ENCODE measurements at places on chromosomes 13 and 19.

DNA sequence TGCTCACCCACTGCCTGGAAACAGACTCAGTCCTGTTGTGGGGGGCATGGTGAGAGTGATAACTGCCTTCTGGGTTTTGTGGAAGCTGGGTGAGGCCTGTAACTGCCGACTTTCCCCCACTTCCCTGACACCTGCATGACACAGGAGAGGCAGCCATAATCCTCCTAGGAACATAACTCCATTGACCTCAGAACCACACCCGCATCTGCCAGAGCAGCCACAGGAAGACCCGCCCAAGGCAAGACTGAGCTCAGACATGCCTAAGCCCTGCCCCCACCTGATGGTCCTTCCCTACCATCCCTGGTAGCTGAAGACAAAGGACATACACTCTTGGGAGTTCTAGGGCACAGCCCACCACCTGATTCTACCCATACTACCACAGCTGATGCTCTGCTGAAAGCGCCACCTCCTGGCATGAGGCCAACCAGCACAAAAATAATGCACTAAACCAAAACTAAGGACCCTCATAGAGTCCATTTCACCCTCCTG, 326.7 kb downstream of the RBM26 start:
- DNase-seq: peak; percentile 5

DNA sequence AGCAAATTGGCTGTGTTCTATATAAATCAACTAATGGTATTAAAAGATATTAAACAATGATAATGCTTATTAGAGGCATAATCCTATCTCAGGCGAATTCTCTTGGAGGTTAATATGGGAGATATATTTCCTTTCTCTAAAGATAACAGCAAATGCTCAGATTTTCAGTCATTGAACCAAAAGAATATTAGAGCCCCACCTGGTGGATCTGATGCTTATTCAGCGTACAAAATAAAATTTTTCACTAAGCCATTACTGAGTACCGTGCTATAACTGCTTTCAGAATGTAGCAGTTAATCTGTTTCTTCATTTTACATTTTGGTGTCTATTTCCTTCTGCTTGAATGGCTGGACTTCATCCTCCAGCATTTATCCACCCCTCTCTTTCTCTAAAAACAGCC, 143.3 kb upstream of the IPO5 start:
- peak; percentile 21 for DNase-seq

- DNase-seq: no peak
Observed at GRCh38 chr13:32986552-32986951, 29.7 kb upstream of the KL start.

DNA sequence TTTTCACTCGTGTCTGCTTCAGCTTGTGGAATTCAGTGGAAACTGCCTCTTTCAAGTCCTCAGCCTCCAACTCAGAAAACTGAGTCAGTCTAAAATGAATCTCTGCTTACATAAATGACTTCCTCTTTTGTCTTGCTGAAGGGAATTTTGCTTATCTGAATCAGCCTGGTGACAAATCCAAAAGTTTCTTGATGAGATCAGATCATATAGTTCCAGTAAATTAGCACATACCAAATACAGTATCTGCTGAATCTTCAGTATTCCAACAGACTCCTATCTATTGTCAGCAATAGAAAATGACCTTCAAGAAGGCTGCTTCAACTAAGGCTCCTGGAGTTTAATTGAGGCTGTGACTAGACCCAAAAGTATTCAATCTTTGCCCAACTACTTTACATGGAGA, 290.0 kb downstream of the MZT1 start:
- no peak for DNase-seq

DNA sequence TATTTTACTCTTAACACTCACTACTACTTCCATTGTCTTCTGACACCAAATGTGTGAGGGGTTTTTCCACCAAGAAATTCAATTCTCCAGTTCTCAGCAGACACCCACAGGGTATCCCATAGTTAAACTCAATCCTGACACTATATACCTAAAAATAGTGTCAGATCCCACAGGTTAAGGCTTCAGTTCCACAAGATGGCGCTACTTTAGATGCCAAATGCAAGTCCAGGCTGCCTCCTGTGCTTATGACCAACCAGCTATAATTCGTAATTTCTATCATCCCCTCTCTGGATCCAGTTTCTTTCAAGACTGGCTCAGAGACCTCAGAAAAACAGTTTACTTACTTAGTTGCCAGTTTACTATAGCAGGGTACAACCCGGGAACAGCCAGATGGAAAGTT, 1146.2 kb upstream of the SPRY2 start:
- no peak for DNase-seq

- peak; percentile 52 for DNase-seq
Observed at GRCh38 chr13:70568571-70568970, 460.3 kb upstream of the KLHL1 start.

GRCh38 chr13:74036373-74036772, 97.8 kb downstream of the KLF12 start:
- DNase-seq: no peak

DNA sequence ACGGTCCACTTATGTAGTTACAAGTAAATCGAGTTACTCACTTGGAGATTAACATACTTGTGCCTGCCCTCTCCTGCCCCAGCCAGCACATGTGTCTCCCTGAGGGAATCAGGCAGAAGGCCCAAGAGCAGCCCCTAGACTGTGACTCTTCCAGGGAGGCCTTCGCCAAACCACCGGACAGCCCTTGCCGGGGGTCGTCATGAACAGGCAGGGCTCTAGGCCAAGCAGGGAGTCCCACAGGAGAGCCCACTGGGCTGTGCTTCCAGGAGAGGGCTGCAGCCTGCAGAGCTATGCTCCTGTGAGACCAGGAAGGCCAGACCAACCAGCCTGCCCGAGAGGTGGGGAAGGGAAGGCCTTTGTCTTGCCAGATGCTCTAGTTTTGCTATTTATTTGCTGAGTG, 283.3 kb downstream of the FOXO1 start:
- no peak for DNase-seq

- DNase-seq: no peak
Observed at GRCh38 chr13:103063376-103063775, 2.8 kb downstream of the SLC10A2 start.

- DNase-seq: no peak
Observed at GRCh38 chr19:9130965-9131364, 4.2 kb upstream of the OR7G3 start.

GRCh38 chr13:33582121-33582520, 235.8 kb upstream of the RFC3 start:
- DNase-seq: no peak

- no peak for DNase-seq
Observed at GRCh38 chr13:79812070-79812850, 331.3 kb downstream of the NDFIP2 start.

DNA sequence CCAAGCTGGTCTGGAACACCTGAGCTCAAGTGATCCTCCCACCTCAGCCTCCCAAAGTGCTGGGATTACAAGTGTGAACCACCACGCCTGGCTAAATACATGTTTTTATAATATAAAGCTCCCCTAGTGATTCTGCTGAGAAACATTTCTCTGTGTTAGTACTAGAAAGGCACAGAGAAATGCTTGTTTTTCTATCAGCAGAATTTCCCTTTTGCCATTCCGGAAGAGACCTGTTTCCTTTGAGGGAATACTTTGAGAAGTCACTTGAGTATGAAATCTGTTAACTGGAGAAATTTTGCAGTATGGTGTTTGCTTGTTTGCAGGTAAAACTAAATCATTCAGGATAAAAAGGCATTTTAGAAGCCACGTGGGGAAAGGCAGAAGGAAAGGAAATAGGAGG, 4.4 kb upstream of the NLRP12 start:
- no peak for DNase-seq

- peak; percentile 61 for DNase-seq
Observed at GRCh38 chr19:14840206-14840605, 5.2 kb upstream of the OR7A5 start.

- DNase-seq: peak; percentile 1
Observed at GRCh38 chr13:76764429-76764828, 121.8 kb downstream of the KCTD12 start.

DNA sequence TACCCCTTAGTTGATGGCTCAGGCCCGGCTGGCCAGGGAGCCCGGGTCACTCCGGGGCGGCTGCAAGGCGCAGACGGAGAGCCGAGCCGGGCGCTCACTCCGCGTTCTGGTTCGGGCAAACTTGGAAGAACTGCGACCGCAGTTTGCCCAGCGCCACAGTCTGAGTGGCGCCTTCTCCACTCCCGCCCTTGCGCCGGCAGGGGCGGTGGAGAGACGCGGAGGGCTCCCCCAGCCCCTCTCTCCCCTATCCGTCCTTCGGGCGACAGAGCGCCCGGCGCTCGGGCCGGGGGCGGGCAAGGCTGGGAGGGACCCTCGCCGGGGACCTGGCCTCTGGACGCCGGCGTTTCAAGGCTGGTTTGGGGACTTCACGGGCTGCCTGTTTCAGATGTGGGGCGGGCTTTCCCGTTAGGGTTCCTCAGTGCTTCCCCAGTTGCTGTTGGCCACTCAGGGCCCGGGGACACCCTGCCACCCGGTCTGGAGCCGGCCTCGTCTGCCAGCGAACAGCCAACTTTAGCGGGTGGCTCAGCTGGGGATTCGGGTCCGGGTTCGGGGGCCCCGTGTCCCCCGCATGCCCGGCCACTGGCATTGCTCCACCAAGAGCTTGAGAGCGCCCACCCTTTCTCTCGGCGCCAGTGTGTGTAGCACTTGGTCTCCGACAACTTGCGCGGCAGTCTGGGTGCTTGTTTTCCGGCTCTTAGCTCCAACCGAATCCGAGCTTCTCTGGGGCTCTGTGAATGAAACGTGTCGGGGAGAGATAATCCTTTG, 1.5 kb downstream of the GPC6 start:
- no peak for DNase-seq

- DNase-seq: no peak
Observed at GRCh38 chr13:97475011-97475410, 41.0 kb downstream of the RAP2A start.

GRCh38 chr13:31930901-31931522, 100.6 kb upstream of the FRY start:
- DNase-seq: no peak

GRCh38 chr19:36108684-36109083, 2.3 kb upstream of the OVOL3 start:
- no peak for DNase-seq

GRCh38 chr19:4578552-4579248, 19.2 kb upstream of the SEMA6B start:
- no peak for DNase-seq

DNA sequence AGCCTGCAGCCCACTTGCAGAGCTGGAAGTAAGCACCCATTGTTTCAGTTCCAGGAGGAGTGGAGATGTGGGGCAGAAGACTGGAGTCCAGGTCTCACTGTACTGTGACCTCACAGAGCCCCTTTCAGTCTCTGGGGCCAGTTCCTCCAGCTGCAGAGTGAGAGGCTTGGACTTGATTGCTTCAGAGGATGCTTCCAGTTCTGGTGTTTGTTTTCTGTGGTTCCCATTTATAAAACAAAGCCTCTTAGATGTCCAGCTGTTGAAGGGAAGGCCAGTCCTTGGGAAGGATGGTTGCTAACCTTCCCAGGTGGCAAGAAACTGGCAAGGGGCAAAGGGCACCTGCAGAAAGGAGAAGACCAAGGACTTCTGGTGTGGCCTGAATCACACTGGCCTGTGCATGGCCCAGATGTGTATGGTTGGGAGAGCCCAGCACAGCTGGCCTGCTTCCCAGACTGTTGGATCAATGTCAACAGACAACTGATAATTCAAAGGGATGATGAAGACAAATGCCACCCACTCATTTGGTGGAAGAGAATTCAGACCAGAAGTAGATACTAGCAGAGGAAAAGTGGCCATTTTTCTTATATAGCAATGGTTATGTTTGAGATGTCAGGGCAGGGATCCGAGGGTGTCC, 218.5 kb downstream of the ZNF536 start:
- no peak for DNase-seq

- no peak for DNase-seq
Observed at GRCh38 chr19:19504754-19505668, 10.3 kb downstream of the TSSK6 start.

DNA sequence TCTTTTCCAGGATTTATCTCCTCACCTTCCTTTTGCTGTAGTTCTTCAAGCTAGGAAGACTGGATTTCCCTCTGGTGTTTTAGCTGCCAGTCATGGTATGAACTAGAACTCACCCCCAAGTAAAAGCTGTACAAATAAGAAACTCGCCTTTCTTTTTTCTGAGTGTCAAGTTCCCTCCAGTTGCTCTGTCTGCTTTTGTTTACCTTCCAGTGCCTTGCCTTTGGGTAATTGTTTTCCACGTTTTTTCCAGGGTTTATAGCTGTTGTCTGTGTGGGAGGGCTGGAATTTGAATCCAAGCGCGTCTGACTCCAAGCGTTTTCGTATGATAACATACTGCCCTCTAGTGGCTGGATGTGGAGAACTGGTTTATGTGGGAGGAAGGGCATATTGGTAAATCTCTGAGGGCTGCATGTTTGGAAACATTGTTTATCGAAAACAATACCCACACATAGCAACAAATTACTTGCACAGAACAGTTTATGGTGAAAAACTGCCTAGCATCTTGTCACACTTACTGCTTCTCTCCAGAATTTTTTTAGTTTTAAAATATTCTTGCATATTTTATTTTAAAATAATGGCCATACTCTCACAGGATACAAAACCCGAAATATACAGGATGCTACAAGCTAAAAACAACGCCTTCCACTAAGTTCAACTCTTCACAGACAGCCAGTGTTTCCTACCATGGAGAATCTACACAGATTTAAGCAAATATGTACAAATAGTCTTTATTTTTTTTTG, 19.2 kb downstream of the RCN3 start:
- peak; percentile 91 for DNase-seq

DNA sequence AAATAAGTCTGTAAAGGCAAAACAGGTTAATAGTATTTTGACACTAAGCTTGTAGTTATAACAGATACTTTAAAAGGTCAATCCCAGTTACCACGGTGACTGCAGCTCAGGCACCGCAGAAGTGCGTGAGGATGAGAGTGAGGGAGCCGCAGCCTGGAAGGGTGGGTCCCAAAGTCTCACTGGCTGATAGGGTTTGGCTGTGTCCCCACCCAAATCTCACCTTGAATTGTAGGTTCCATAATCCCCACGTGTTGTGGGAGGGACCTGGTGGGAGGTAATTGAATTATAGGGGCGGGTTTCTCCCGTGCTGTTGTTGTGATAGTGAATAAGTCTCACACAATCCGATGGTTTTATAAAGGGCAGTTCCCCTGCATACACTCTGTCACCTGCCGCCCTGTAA, 40.0 kb upstream of the GAS6 start:
- DNase-seq: no peak

GRCh38 chr19:56678205-56678604, 6.6 kb upstream of the ZNF835 start:
- no peak for DNase-seq

GRCh38 chr13:37539976-37540605, 58.5 kb downstream of the POSTN start:
- DNase-seq: no peak

Data from SW480 (cell line).